Retinal pigment epithelial cell (primary cell): ENCODE measurements at places on chromosomes 5 and 9.

DNA sequence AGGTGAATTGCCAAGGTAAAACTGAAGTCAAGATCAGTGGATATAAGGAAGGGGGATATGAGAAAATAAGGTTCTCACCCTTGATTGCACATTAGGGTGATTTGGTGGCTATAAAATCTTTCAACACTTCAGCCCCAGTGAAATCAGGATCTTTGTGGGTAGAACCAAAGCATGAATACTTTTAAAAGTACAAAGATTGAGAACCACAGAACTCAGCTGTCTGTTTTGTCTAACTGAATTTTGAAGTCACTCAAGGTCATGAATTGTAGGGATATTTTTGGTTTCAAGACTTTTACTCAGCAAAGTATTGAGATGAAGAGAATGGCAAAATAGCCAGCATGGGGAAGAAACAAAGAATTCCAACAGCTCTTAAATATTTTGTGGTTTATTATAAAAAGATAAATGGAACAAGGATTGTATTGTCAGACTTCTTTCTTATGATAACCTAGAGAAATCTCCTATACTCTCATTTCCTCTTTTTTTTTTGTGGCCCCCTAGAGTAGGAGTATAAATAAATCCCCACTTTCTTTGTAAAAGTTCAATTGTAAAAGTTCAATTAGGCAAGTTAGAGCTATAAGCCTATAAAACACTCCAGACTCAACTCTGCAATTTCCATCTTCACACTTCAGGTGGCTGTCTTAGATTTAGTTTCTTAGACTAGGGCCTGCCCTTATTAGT, 272.9 kb downstream of the PDE4D start:
- no peak for DNase-seq

- DNase-seq = no peak
Measured at GRCh38 chr9:846852-847251, 5.4 kb downstream of the DMRT1 start.

- no peak for DNase-seq
Measured at GRCh38 chr9:21853414-21853813, 51.0 kb downstream of the MTAP start.

- no peak for DNase-seq
Measured at GRCh38 chr5:142507531-142508372, 178.1 kb downstream of the FGF1 start.

- DNase-seq = no peak
Measured at GRCh38 chr9:23586906-23587305, 239.1 kb downstream of the ELAVL2 start.

GRCh38 chr9:127273326-127273725, 8.8 kb downstream of the GARNL3 start:
- DNase-seq = no peak

DNA sequence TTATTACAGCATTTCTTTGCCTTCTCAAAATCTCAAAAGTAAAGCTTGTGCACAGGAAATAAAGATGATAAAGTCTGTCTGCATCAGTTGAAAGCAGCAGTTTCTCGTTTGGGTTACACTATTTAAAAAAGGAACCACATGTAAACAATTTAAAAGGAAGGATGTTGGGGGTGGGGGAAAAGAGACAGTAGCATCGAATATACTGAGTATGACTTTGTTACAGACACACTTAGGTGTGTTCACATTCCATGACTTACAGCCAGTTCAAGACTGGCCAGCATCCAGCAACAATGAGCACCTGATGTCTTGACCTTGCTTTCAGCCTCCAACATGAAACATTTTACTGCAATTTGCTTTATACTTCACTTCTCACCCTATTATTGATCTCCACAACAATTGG, 8.7 kb downstream of the GAPT start:
- no peak for DNase-seq

DNA sequence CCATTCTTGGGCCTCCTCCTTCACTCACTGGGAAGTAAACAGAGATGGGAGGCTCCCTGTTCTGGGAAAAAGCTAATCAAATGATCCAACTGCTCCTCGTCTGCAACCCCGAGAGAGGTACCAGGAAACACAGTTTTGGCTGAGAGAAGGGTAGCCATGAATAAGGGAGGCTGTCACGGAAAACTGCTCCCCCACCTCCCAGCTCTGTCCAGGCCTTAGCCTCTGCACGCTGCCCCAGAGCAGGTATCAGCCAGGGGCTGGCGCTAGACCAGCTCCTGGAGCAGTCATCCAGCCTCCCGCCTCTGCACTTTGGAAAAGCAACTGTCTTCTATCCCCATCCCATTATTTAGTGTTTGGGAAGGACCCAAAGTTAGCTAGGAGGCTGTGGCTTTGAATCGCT, 266.1 kb downstream of the NDUFS4 start:
- no peak for DNase-seq

DNA sequence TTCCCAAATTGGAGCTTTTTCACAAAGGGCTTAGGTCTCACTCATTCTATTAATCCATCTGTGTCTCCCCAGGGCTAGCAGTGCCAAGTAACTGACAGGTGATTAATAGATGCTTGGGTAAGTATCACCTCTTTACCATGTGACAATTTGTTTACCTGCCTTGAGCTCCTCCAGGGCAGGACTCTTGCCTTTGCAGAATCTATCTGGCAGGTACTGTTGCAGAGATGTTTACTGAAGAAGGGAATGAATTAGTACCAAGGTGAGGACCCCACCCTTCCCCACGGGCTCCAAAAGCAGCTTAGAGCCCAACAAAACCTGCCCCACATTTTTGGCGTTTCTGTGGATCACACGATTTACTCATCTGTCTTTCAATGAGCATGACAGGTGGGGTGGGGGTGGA, 698 bp upstream of the TGFBI start:
- DNase-seq = no peak

DNA sequence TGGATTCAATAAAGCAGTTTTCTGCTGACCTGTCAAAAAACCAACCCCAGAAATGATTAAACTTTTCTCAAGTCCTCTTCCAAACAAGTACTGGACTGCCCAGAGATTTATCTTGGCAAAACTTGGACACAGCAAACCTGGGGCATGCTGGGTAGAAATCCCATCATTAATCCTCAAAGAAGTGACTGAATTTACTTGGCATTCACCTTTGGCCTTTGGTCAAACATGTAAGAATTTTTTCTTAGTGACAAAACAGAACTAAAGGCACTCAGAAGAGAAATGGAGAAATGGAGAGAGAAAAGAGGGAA, 248.6 kb upstream of the NREP start:
- peak; percentile 66 for DNase-seq

DNA sequence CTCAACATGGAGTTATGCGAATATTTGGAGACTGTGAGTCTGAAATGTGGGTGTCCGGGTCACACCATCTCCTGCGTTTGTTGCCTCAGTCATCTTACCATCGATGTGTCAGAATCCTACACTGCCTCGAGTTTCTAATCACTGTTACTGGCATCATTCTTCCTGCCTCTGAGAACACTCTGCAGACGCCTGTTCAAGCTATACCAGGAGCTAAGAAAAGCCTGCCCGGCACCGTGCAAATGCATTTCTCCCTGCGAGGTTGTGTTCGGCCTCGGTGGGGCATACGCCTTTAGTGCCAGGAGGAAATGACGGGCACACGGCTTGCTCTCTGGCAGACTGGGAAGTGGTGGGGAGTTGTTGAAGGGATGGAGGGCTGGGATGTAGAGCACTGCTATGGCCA, 31.2 kb upstream of the SLC25A51 start:
- no peak for DNase-seq

DNA sequence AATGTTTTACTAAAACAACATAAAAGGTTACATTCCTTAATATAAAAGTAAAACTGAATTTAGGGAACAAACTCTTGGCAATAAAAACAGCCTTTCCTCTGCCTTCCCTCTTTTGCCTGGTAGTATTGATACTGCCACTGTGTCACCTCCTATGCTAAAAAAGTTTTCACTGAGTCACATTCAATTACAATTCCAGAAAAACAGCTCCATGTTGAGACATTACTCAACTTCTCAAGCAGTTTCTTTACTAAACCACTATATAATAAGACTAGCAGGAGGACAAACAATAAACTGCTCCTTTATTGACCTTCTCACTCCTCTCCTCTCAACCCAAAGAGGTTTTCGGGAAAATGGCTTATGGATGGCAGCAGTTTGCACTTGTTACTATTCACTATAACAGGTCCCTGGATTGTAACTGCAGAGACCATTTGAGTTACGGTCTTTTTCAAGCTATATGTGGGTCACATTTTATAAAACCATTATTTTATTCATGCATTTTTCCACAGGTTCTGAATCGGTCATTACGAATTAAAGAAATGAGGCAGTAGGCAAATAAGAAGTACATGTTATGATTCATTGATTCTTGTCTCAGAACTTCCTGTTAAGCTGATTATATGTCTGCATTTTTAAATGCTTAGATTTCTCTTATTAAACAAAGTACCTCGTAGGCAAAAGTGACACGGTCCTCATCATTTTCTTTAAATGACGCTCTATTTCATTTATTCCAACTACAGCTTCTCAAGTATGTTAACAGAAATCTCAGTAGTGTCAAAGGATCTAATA, 2.1 kb downstream of the ZDHHC21 start:
- no peak for DNase-seq

GRCh38 chr9:98149422-98149821, 30.4 kb upstream of the TRIM14 start:
- no peak for DNase-seq

DNA sequence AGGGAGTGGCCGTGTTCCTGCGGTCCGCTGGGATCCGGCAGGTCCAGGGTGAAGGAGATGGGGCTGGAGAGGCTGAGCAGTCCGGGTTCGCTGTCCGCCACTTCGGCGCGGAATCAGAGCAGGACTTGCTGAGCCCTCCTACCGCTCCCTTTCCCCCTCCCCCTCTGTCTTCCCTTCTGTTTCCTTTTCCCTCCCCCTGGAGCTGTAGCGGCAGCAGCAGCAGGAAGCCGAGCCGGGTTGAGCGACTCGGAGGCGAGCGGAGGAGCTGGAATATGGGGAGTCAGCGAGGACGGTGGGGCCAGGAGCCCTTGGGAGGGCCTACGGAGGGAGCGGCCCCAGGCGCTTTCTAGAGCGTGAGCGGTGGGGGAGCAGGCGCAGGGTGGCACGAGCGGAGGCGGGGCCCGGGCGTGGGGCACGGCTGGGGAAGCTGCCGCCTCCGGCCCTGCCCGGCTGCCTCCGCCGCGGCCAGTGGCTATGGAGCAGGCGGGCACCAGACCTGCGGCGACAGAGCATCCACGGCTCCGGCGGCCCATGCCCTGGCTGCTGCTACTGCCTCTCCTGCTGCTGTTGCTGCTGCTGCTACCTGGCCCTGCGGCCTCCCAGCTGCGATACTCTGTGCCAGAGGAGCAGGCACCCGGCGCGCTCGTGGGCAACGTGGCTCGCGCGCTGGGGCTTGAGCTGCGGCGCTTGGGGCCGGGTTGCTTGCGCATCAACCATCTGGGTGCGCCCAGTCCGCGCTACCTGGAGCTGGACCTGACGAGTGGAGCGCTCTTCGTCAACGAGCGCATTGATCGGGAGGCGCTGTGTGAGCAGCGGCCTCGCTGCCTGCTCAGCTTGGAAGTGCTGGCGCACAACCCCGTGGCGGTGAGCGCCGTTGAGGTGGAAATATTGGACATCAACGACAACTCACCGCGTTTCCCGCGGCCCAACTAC, at the start of gene PCDHAC2:
PCDHAC2 (plus strand) TSS at position 184 of the 933 bp plus-strand sequence; CDS start at position 475, 291 bp downstream.
- DNase-seq = no peak

DNA sequence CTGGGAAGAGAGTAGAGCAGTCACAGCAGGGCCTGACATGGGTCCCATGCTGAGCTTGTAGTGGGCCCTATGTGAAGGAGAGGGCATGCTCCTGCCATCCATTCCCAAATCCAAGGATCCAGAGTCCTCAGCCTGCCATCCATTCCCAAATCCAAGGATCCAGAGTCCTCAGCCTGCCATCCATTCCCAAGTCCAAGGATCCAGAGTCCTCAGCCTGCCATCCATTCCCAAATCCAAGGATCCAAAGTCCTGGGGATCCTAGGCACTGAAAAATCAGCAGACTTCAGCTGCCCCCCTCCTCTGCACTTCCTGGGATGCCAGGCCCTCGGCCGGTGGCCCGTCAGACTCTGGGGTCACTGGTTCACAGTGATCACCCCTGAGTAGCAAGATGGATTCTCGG, 33.6 kb downstream of the THBS4 start:
- no peak for DNase-seq

- DNase-seq = peak; percentile 62
Measured at GRCh38 chr5:7904170-7904569, 35.2 kb downstream of the MTRR start.

DNA sequence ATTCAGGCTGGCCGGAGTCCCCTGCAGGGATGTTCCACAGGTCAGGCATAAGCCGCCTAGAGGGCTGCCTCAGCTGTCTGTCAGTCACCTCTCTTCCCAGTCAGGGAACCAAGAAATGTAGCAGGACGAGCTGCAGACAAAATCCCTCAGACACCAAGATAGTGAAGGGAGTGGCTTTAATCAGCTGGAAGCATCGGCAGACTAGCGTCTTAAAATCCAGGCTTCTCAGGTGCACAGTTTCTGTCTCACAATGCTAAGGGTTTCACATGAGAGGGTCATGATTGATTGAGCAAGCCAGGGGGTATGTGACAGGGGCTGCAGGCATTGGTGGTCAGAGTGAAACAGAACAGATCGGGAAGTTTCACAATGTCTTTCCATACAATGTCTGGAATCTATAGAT, 247.2 kb downstream of the CDH10 start:
- DNase-seq = no peak

- no peak for DNase-seq
Measured at GRCh38 chr5:167639766-167640165, 651.7 kb upstream of the WWC1 start.

GRCh38 chr9:108323615-108324014, 532.2 kb downstream of the ACTL7B start:
- DNase-seq = no peak

- no peak for DNase-seq
Measured at GRCh38 chr5:78731884-78732283, 83.3 kb upstream of the LHFPL2 start.

DNA sequence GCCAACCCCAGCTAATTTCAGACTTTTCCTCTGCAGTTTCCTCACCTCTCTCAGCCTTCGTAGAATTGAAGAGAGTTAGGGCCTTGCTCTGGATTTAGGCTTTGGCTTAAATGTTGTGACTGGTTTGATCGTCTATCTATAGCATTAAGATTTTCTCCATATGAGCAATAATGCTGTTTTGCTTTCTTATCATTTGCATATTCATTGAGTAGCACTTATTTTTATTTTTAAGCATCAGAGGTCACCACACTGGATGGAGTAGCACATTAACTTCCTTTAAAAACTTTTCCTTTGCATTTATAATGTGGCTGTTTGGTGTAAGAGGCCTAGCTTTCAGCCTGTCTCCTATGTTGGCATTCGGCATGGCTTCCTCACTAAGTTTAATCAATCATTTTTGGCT, 12.6 kb upstream of the PCBD2 start:
- DNase-seq = no peak

DNA sequence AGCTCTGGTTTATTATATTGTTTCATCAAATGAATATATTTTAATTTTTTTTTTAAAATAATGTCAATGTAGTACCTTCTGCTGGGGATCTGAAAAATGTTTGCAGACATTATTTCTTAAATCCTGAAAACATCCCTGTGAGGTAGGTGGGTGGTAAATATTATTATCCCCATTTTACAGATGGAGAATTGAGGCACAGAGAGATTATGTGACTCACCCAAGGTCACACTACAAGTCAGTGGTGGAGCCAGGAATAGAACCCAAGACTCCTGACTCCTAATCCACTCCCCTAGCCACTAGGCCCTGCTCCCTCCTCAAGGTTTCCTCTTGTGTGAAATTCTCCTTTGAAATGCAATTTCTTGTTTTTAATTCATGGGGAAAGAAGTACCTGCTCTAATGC, 171.4 kb downstream of the NIPBL start:
- DNase-seq = no peak

- no peak for DNase-seq
Measured at GRCh38 chr5:68169903-68170302, 45.7 kb upstream of the PIK3R1 start.
